Activated CD4-positive, alpha-beta T cell treated with anti-CD3 and anti-CD28 coated beads, Interleukin-2, amount 10 ng/mL, durations not matched to agents 24 days and 14 days (primary cell): ENCODE measurements at places on chromosomes 2 and 18. TPM values are rescaled to one million over a fixed set of nuclear protein-coding genes. Genes with fewer than 3 reads are reported as not detected.

DNA sequence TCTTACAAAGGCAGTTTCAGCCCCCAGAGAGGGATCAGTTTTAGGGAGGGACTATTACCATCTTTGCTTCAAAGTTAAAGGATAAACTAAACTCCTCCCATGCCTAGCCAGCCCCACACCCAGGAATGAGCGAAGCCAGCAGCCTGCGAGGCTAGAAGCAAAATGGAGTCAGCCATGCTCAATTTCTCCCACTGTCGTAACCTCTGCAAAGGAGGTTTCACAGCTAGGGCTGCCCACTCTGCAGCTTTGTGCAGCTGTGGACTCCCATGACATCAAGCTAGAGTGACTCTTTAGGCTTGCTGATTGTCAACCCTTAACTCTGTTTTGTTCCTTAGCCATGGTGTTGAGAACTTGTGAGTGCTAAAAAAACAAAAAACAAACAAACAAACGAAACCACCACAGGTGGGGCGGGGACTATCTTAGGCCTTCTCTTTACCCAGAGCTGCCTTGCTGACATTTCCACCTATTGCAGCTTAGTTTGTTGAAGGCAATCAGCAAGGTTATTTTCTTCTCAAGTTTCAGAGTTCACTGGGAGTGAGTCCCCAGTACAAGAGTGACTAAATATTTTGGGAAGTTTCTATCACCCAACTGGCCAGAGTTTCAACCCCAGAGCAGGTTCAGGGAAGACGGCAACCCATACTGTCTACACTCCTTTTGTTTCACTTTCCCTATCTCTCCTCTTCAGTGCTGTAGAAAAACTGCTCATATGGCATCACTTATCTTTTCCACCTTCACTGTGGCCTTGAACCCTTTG is 592.1 kb downstream of the XIRP2 start:
- H3K27ac ChIP-seq = no peak overlapping the region
- no peak overlapping the region for H3K4me3 ChIP-seq
- no peak for DNase-seq
- H3K4me1 ChIP-seq = no peaks in the 10 kb centered on the region
- no peaks in the 10 kb centered on the region for H3K36me3 ChIP-seq

DNA sequence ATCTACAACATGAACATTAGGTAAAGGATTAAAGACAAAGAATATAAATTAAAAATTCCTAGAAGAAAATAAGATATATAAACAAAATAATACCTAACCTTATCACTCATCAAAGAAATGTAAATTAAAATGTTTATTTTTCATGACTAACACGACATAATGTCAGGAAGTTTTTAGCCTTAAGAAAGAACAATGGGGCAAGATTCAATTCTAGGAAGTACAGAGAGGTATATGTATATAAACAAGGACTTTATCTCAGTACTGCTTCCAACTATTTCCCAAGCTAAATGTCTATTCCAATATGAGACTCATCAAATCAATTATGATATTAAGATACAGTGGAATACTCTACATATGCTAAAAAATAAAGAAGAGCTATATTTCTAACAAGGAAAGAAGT is 44.1 kb downstream of the TTC21B start:
- H3K4me1 ChIP-seq = peaks cover 9% of the 10 kb centered on the region
- no peaks in the 10 kb centered on the region for H3K27me3 ChIP-seq
- H3K36me3 ChIP-seq = peaks cover 33% of the 10 kb centered on the region
- no peak overlapping the region for H3K4me3 ChIP-seq

- no peaks in the 10 kb centered on the region for H3K36me3 ChIP-seq
- H3K27me3 ChIP-seq = peaks cover 10% of the 10 kb centered on the region
- no peak overlapping the region for H3K27ac ChIP-seq
- DNase-seq = no peak
- no peaks in the 10 kb centered on the region for H3K4me1 ChIP-seq
Measured at GRCh38 chr18:77464917-77465316, 215.3 kb downstream of the GALR1 start.

PIEZO2 gene
- total RNA-seq = not detected in 2 replicates

GRCh38 chr2:98512699-98513098 is 68.0 kb downstream of the INPP4A start:
- peaks cover 8% of the 10 kb centered on the region for H3K36me3 ChIP-seq
- H3K4me3 ChIP-seq = no peak overlapping the region
- H3K27me3 ChIP-seq = no peaks in the 10 kb centered on the region
- no peak overlapping the region for H3K27ac ChIP-seq
